Mucosa of gallbladder (tissue), 1 donor: ENCODE measurements at places on chromosomes 2 and 18. TPM values are rescaled to one million over a fixed set of nuclear protein-coding genes. Genes with fewer than 3 reads are reported as not detected.

DNA sequence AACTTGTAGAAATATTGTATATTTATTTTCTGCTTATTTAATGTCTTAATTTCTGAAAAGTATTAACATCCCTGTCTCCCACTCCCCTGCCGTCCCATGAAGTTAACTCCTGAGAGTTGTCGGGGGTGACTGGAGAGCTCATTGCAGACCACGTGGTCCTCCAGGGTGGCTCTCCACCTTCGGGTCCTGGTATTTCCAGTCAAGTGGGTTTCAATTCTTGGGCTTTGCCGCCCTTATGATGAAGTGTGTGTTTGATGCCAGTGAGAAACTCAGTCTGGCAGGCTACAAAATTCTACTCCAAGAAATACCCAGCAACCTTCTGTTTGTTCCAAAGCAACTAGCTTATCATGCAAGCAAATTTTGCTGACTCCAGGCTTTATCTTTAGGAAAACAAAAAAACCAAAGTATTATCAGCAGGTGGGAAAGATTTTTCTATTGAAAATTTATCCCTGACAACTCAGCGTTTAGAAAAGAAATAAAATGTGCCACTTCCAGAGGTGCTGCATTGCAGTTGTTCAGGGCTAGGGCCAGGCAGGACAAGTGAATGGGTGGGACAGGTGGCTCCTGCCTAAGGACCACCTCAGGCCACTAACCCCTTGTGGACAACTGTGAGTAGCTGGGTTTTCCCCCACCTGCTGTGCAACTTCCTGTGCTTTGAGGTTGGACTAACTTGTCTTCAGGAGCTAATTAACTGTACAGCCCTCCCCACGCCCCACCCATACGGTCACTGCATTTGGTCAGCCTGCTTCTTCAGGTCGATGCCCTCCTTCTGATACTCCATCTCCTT is 46.6 kb downstream of the BCL2L11 start:
- DNase-seq = no peak

GRCh38 chr18:39414009-39414700 is 1848.6 kb upstream of the CELF4 start:
- DNase-seq = no peak

The MLPH gene
- total RNA-seq = 222 TPM

GRCh38 chr2:83079007-83079406 is 1380.1 kb downstream of the SUCLG1 start:
- no peak for DNase-seq

The XIRP2 gene
- total RNA-seq = 0.06 TPM

- DNase-seq = no peak
These were observed 139.5 kb upstream of the RND3 start for GRCh38 chr2:150626934-150627411.

The TCF23 gene
- 0.12 TPM for total RNA-seq

DNA sequence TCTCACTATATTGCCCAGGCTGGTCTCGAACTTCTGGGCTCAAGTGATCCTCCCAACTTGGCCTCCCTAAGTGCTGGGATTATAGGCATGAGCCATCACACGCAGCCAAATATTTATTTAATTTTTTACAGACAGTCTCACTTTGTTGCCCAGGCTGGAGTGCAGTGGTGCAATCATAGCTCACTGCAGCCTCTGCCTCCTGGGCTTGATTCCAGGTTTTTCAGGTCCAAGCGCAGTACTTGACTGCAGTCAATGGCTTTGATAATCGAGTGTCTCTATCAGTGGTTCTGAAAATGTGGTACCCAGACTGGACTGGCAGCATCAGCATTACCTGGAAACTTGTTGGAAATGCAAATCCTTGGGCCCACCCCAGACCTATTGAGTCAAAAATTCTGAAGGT is 63.1 kb downstream of the PLB1 start:
- no peak for DNase-seq

The SERPINB3 gene
- total RNA-seq = not detected

DNA sequence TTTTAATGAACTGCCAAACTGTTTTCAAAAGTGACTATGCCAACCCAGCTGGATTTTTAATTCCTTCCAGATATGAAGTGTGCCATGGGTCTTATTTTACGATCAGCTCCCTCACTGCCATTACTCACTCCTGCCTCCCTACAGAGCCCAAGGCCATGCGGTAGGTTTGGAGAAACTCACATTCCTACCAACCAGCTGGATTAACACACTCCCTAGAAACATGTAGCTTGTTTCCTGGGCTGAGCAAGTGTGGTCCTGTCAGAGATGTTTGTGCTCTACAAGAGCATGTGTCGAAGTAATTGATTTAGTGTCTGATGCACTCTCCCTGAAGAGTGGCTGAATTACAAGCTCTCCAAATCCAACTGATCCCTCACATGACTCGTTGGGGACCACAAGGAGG is 82.5 kb downstream of the SPP2 start:
- no peak for DNase-seq

DNA sequence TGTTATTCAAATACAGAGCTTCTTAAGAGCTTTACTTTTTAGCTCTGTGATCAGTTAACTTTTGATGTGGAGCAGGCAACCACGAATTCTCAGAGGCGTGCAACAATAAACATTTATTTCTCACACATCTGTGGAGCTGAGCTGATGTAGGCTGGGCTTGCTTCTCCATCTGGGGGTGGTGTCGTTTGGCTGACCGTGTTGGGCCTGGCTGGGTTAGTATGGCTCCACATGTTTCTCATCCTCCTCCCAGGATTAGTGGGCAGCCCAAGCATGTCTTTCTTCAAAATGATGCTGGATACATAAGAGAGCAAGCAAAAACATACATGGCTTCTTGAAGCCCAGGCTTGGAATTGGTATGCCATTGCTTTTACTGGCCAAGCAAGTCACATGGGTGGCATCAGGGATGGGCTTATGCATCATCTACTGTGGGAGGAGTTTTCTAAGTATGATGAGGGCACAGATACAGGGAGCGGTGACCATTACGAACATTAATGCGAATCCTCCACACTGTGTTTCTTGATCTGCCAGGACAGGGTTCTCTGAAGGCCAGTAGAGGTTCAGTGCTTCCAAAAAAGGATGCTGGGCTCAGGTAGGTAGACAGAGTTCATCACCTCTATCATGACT is 157.0 kb upstream of the TNP1 start:
- peak; percentile 41 for DNase-seq
